ENCODE measurements at places on chromosomes 3 and 15.
A peak's percentile ranks its signal among the peaks of the same experiment; 100 is the strongest.

DNA sequence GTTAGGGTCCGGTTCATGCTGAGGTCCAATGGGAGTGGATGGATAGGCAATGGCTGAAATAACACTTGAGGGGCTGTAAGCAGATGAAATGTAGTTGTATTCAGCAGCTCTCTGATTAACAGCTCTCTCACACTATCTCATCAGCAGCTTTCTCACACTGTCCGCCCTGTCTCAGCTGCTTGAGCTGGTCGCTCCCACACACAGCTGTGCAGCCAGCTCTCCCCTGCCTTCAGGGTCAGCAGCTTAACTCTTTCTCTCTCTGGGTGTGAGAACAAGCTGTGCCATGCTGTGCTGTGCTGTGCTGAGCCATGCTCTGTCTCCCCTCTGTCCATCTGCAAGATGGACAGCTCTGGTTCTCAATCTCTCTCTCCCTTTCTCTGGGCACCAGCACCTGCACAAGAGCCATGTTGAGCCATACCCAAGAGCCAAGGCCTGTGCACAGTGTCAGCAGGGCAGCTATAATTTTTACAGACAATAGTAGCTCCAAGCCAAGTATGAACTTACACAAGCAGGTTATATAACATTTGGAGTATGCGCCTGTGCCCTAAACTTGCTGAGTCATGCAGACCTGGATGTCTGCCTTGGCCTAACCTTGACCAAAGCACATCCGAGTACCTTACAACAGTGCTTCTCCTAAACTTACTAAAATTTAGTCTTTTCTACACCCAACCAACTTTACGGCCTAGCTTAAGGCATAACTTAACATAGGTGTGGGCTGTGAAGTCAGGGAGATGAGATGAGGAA is 291.3 kb upstream of the TRIM42 start:
- no peak for DNase-seq

DNA sequence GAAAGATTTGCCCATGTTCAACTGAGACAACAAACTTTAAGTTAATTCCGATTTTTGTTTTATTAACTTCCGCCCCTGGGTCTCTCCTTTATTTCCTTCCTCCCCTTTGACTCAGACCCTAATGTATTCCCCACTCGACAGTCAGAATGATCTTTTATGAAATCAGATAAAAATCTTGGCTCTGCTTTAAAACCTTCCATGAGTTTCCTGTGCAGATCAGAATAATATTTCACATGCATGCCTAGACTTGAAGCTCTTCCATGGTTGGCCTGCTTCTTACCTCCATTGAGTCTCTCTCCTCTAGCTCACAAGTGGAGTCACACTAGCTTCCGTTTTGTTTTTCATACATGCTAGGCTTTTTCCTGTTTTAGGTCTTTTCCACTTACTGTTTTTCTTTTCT is 116.8 kb upstream of the SPATA16 start:
- no peak for DNase-seq

GRCh38 chr15:25184356-25185155 is 229.8 kb downstream of the SNRPN start:
- no peak for DNase-seq

DNA sequence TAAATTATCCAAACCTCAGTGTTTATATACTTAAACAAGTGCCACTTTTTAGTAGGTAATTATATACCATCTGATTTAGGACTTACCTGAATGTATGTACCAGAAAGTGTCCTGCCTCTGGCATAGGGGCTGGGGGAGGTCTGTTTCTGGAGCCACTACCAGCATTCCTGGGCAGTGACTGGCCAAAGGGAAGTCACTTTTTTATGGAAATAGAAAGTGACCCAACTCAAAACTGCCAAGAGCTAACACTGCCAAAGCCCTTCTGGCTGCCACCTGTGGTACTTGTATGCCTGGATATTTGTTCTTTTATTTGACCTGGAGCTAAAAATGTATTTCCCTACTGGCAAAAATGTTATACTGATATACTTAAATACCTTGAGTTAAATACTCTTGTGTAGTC is 42.7 kb downstream of the ESYT3 start:
- no peak for DNase-seq

GRCh38 chr15:29312387-29312786 is 42.8 kb upstream of the NSMCE3 start:
- DNase-seq, result no peak

DNA sequence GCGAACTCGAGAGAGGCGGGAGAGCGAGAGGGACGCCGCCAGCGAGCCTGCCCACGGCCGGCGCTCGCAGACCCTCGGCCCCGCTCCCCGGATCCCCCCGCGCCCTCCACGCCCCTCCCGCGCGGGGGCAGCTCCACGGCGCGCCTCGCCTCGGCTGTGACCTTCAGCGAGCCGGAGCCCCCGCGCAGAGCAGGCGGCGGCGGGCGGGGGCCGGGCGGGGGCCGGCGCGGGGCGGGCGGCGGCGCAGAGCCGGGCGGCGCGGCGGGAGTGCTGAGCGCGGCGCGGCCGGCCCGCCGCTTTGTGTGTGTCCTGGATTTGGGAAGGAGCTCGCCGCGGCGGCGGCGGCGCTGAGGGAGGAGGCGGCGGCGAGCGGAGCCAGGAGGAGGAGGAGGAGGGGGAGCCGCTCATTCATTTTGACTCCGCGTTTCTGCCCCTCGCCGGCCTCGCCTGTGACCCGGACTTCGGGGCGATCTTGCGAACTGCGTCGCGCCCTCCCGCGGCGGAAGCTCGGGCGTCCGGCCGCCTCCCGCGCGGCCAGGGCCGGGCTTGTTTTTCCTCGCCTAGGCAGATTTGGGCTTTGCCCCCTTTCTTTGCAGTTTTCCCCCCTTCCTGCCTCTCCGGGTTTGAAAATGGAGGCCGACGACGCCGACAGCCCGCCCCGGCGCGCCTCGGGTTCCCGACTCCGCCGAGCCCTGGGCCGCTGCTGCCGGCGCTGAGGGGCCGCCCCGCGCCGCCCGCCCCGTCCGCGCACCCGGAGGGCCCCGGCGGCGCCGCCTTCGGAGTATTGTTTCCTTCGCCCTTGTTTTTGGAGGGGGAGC is 524 bp downstream of the IGF1R start:
- DNase-seq, result peak; percentile 35

- DNase-seq, result no peak
Observed at GRCh38 chr3:192700885-192701284, 26.5 kb downstream of the FGF12 start.

- DNase-seq, result no peak
Observed at GRCh38 chr15:31342781-31343626, 16.4 kb downstream of the KLF13 start.

GRCh38 chr3:142875583-142876207 is 13.2 kb downstream of the PCOLCE2 start:
- no peak for DNase-seq

- DNase-seq, result no peak
Observed at GRCh38 chr15:60804986-60805949, 326.3 kb upstream of the ICE2 start.

GRCh38 chr15:42151141-42151561 is 5.3 kb downstream of the PLA2G4F start:
- DNase-seq, result no peak

- DNase-seq, result no peak
Observed at GRCh38 chr15:71891026-71891425, 80.7 kb downstream of the NR2E3 start.

- DNase-seq, result no peak
Observed at GRCh38 chr3:42033741-42034140, 57.4 kb upstream of the TRAK1 start.

- no peak for DNase-seq
Observed at GRCh38 chr15:32818758-32819447, 101.1 kb downstream of the GREM1 start.

GRCh38 chr3:190306513-190307163 is 15.6 kb downstream of the CLDN1 start:
- no peak for DNase-seq

GRCh38 chr15:69159805-69160140 is 662 bp upstream of the GLCE start:
- DNase-seq, result no peak

GRCh38 chr3:172106989-172107388 is 67.6 kb downstream of the FNDC3B start:
- no peak for DNase-seq

DNA sequence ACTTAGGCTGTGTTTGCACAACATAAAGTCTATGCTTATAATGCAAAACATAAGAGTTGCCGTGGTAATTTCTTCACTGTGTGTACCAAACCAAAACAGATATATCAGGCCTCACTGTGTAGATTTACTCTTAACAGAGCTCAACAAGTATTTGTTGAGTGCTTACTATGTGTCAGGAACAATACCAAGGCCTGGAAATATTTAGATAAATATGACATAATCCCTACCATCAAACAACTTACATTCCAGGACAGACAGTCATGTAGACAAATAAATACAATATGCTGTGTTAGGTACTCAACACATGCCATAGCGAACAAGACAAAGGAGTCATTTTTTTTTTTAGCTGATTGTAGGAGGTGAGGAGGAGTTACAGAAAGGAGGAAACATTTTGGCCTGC is 554.0 kb downstream of the NSUN3 start:
- no peak for DNase-seq

DNA sequence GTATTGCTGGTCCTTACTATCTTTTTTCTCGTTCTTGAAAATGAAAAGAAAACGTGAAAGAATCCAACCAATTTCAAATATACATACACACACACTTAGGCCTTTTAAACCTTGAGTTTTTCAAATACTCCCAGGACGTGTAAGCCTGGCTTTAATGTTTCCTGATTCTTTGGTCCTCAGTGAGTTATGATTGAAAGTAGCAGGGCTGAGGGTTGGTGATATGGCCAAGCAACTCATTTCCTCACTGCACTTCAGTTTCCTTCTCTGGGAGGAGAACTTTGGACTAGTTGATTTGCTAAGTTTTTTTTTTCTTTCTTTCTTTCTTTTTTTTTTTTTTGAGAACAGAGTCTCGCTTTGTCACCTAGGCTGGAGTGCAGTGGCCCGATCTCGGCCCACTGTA is 34.6 kb downstream of the CHD2 start:
- DNase-seq, result no peak

GRCh38 chr3:48387634-48388033 is 15.6 kb downstream of the FBXW12 start:
- no peak for DNase-seq

DNA sequence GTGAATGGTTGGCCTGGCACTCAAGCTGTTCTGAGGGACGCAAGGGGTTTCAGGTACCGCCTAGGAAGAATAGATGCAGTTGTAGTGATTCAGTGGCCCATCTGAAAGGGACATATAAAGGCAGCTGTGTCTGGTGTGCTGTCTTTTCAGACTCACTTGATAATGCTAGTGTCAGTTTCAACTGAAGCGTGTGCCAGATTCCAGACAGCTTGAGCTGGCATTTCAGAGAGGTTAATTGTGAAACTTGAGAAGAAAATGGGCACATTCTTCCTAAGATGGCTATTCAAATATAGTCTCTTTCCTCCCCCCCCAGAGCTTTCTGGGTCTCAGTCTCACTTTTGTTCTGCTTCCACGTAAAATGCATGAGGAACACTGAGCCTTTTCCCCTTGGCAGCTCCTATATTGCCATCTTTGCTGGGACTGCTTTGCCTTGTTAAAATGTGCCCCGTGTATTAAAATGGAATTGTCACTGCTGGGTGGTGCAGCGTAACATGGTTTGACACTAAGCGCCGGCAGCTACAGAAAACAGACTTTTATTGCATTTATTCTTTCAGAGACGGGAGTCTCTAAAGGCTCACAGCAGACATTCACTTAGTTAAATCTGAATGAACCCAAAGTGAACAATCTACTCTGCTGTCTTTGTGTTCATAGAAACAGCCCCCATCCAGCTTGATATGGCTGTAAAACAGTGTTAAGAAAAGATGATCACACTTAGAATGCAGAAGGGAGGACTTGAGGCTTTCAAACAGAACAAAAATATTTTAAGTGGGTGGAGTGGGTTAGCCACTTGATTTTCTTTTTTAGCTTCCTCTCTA is 478.7 kb downstream of the RBMS3 start:
- no peak for DNase-seq

DNA sequence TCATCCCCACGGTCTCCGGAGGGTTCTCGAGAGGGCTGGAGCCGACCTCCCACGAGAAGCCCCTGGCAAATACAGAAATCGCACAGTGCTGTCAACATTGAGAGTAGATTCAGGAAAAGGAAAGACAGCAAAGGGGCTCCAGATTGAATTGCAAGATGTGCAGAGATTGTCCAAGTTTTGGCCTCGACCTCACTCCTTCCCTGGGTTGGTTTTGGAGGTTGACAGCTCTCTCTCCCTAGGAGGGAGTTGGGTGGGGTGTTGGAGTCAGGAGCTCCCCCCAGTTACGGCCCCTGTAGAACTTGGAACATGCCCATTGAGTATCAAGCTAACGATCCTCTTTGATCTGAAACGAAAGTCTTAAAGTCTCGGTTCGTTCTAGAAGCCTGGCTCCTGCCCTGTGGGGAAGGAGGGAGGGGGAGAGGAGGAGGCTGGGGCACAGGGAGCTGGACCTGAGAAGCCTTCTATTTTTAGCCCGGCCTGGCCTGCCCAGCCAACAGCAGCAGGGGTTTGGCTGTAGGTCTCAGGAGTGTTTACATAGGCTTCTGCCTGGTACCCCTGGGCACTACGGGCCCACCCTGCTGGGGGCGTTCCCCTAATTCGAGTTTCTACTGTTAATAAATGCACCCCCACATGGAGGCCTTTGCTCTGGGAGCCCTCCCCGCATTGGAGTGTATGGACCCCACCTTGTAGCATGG is 672 bp upstream of the KY start:
- DNase-seq, result no peak

DNA sequence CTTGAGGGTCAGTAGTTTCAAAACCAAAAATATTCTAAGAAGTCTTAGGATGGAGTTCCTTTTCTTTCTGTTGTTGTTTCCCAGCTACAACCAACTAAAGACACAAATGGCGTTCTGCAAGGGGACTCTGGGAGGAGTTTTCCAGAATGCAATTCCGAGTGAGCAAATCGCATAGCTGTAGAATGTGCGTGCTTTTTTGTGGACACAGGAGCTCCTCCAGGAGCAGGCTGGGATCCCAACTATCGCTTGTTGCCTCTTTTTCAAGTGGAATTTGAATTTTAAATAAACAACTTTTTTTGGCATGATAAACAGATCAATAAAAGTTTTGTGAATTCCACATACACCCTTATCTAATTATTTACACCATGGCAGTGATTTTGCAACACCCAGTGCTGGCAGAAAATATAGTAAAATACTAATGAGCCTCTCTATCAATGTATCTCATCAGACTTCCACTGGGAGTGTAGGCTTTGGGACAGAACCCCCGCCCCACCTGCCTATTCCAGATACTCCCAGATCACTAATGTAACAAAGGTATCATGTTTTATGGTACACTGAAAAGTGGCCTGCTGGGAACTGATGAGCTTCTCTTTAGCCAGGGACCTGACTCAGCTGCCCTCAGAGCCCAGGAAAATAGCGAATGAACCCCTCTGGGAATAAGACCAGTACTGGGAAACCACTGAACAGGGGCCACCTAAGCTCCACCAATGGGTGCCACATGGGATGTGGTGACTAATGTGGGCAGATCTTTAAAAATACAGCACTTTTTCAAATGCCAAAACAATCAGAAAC is 66.4 kb downstream of the LMCD1 start:
- DNase-seq, result no peak
